Effector memory CD8-positive, alpha-beta T cell (primary cell): ENCODE measurements at places on chromosomes 4 and X.
A peak's percentile ranks its signal among the peaks of the same experiment; 100 is the strongest.

DNA sequence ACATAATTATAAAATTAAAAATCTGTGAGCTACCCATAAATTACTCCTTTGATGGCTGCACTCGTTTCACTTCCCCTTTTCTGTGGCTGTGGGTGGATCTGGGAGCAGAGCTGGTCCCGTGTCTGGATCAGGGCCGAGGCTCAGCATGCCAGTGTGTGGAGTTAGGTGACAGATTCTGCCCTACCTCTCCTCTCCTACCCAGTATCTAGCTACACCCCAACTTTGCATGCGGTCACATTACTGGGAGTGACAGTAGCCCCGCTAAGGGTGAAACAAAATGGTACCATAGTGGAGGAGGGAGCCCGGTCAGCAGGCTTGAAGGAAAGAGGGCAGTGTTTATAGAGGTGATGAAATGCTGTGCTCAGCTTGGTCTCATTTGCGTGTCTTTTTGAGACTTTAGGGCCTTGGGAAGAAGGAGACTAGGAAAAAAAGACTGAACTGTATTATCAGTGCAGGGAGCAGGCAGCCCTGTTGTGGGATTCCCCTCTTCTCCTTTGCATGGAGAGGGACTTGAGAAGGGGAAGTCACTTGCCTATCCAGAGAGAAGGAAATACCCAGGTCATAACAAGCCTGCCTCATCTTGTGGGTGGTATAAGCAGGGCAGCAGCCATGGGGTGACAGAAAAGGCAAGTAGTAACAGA is 48.4 kb downstream of the ARHGAP10 start:
- no peaks in the 10 kb centered on the region for H3K27me3 ChIP-seq
- DNase-seq, result no peak
- peaks cover 31% of the 10 kb centered on the region for H3K4me1 ChIP-seq
- peak overlapping the region; percentile 22 for H3K27ac ChIP-seq

DNA sequence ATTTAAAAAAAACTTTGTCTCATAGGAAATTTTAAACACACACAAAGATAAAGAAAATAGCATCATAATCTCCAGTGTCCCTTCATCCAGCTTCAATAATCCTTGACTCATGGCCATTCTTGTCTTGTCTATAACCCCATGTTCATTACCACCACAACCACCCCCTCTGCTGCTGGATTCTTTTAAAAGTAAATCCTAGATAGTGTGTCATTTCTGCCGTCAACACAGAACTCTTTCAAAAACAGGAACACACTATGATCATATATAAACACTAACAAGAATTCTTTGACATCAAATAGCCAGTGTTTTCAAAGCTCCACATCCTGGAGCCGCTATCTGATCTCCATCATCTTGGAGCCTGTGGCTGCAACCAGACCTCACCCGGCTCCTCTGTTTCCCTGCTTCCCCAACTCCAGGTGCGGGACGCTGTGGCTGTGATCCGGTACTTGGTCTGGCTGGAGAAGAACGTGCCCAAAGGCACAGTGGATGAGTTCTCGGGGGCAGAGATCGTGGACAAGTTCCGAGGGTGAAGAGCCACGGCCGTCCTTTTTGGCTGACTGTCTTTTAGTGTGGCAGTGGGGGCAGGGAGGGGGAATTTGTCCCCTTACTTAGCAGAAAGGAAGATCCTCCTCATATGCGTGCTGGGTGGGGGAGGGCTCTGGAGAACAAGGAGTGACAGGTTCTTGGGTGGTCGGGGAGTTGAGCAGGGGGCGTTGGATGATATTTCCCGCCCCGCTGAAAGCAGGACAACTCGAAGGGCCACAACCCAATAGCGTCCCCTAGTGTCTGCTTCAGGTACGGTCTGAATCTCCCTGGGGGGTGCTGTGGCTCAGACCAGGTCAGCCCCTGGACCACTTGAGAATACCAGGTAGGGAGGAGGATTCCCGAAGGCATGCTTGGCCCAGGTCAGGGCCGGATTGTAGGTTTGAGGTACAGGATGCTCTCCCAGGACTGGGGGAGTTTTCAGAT is 15.6 kb downstream of the XPNPEP2 start:
- peak overlapping the region; percentile 52 for H3K4me3 ChIP-seq
- DNase-seq, result no peak
- H3K27ac ChIP-seq, result peak overlapping the region; percentile 82

GRCh38 chr4:112183252-112183651 is 38.0 kb downstream of the FAM241A start:
- DNase-seq, result no peak
- H3K27ac ChIP-seq, result no peak overlapping the region
- no peaks in the 10 kb centered on the region for H3K4me1 ChIP-seq
- H3K36me3 ChIP-seq, result peaks cover 3% of the 10 kb centered on the region
- no peaks in the 10 kb centered on the region for H3K27me3 ChIP-seq
- H3K4me3 ChIP-seq, result no peak overlapping the region

- H3K27ac ChIP-seq, result no peak overlapping the region
- no peaks in the 10 kb centered on the region for H3K4me1 ChIP-seq
- no peaks in the 10 kb centered on the region for H3K36me3 ChIP-seq
Measured at GRCh38 chr4:8732092-8732491, 139.5 kb downstream of the CPZ start.

- no peak for DNase-seq
- peaks cover 16% of the 10 kb centered on the region for H3K4me1 ChIP-seq
- no peak overlapping the region for H3K4me3 ChIP-seq
- no peak overlapping the region for H3K27ac ChIP-seq
- H3K27me3 ChIP-seq, result peaks cover 41% of the 10 kb centered on the region
Measured at GRCh38 chrX:25010784-25011588, 4.8 kb downstream of the ARX start.

- peak overlapping the region; percentile 92 for H3K27ac ChIP-seq
- peak overlapping the region; percentile 95 for H3K4me3 ChIP-seq
- H3K36me3 ChIP-seq, result peaks cover 38% of the 10 kb centered on the region
- no peaks in the 10 kb centered on the region for H3K27me3 ChIP-seq
- no peak for DNase-seq
Measured at GRCh38 chrX:46543441-46543840, 1.8 kb downstream of the ZNF674 start.

DNA sequence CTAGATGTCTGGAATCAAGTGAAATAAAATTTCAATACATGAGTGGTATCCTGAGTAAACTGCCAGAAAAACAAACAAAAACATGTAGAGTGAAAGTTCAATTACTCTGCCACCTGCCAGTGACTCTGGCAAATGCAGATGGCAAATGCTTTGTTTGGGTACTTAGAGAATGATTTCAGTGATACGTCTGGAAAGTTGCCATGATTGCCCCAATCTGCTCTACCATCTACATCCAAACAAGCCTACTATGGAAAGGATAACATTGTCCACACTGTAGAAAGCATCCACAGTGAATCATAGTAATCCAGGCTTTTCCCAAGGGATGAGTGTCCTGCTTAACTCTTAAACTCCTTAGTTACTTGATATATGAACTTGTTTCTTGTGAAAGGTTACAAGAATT is 3.4 kb downstream of the SPATA4 start:
- H3K36me3 ChIP-seq, result peaks cover 11% of the 10 kb centered on the region
- H3K27me3 ChIP-seq, result peaks cover 39% of the 10 kb centered on the region
- H3K27ac ChIP-seq, result no peak overlapping the region

DNA sequence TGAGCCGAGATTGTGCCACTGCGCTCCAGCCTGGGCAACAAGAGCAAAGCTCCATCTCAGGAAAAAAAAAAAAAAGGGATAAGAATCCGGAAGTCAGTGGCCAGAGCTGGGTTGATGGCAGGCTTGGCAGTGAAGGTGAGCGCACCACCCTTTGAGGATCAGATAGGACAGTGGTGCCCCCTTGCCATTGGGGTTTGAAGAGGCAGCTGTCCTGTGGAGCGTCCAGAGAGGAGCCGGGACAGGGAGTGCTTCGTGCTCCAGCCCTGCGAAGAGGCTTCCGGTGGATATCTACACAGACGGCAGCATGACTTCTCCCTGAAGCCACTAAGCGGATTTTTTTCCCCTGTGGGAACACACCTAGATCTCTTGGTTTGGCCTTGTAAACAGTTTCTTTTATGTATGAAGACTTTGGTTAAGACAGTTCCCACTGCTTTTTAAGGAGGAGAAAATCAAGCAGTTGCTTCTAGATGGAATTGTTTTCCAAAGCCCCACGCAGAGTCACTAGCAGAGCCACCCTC is 6.5 kb downstream of the TBC1D14 start:
- no peaks in the 10 kb centered on the region for H3K27me3 ChIP-seq
- peaks cover 53% of the 10 kb centered on the region for H3K4me1 ChIP-seq
- no peak for DNase-seq
- peak overlapping the region; percentile 71 for H3K4me3 ChIP-seq

- peaks cover 2% of the 10 kb centered on the region for H3K27me3 ChIP-seq
- no peaks in the 10 kb centered on the region for H3K36me3 ChIP-seq
- H3K4me3 ChIP-seq, result no peak overlapping the region
- H3K27ac ChIP-seq, result no peak overlapping the region
- H3K4me1 ChIP-seq, result no peaks in the 10 kb centered on the region
Measured at GRCh38 chr4:3470244-3471097, 7.4 kb downstream of the DOK7 start.

- H3K27me3 ChIP-seq, result no peaks in the 10 kb centered on the region
- no peaks in the 10 kb centered on the region for H3K36me3 ChIP-seq
- no peak overlapping the region for H3K4me3 ChIP-seq
- no peak overlapping the region for H3K27ac ChIP-seq
- no peaks in the 10 kb centered on the region for H3K4me1 ChIP-seq
Measured at GRCh38 chr4:78735697-78736096, 40.5 kb upstream of the BMP2K start.

- H3K4me3 ChIP-seq, result no peak overlapping the region
- peaks cover 8% of the 10 kb centered on the region for H3K4me1 ChIP-seq
Measured at GRCh38 chr4:77711469-77711868, 105.8 kb downstream of the CXCL13 start.

- no peaks in the 10 kb centered on the region for H3K4me1 ChIP-seq
- H3K36me3 ChIP-seq, result no peaks in the 10 kb centered on the region
- no peak for DNase-seq
- no peak overlapping the region for H3K27ac ChIP-seq
- H3K4me3 ChIP-seq, result no peak overlapping the region
Measured at GRCh38 chr4:114386637-114387233, 211.9 kb upstream of the UGT8 start.

DNA sequence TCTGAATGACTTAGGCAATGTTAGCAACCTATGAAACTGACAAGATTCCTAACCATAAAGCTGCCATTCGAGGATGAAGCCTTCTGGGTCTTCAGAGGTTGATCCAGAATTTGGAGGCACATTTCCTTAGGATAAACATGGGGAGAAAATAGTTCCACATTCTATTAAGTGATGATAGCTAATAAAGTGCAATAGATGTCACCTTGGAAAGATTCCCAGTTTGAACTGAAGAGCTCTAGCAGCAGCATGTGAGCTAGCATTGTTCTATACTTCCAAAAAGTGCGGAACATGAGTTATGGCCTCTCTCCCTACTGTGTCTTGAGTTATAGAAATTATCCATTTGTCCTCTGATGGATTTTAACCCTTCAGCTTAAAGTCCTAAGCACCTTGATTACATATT is 991.4 kb upstream of the SLIT2 start:
- H3K4me3 ChIP-seq, result no peak overlapping the region

- no peak for DNase-seq
- peaks cover 2% of the 10 kb centered on the region for H3K4me1 ChIP-seq
- H3K4me3 ChIP-seq, result no peak overlapping the region
- no peak overlapping the region for H3K27ac ChIP-seq
- no peaks in the 10 kb centered on the region for H3K27me3 ChIP-seq
Measured at GRCh38 chr4:22414833-22415232, 101.0 kb downstream of the ADGRA3 start.

DNA sequence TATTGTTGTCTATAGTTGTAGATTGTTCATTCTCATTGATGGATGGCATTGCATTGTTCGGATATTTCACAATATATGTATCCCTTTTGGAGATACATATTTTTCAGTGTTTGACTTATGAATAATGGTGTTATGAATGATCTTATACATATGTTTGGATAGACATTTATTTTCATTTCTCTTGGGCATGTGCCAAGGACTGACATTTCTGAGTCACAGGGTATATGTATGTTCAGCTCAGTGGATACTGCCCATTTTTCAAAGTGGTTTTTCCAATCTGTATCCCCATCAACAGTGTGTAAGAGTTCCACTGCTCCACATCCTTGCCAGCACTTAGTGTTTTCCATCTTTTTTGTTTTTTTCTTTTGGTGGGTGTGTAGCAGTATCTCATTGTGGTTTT is 45.0 kb upstream of the RAB40AL start:
- no peaks in the 10 kb centered on the region for H3K27me3 ChIP-seq
- H3K27ac ChIP-seq, result peak overlapping the region; percentile 35
- DNase-seq, result no peak

DNA sequence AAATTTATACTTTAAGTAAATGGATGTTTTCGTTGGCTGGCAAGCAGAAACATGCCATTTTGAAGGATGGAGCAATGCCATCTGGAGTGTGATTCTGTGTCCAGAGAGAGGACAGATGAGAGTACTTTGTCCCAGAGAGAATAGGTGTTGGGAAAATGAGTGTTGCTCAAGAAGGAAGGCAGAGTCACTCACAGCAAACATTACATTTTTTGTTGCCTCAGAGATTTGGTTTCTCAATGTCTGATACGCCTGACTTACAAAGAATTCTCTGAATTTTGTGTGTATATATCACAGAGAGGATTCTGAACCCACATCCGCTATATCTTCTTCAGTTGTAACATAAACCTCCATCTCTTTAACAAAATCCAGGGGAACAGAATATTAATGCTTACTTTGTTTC is 102.8 kb upstream of the PCDH18 start:
- H3K4me1 ChIP-seq, result no peaks in the 10 kb centered on the region
- no peaks in the 10 kb centered on the region for H3K27me3 ChIP-seq
- H3K4me3 ChIP-seq, result no peak overlapping the region
- no peak overlapping the region for H3K27ac ChIP-seq
- no peaks in the 10 kb centered on the region for H3K36me3 ChIP-seq

GRCh38 chrX:80432441-80432840 is 12.2 kb downstream of the TENT5D start:
- no peak overlapping the region for H3K27ac ChIP-seq
- DNase-seq, result no peak
- H3K4me1 ChIP-seq, result no peaks in the 10 kb centered on the region
- no peaks in the 10 kb centered on the region for H3K27me3 ChIP-seq
- no peak overlapping the region for H3K4me3 ChIP-seq

- H3K4me1 ChIP-seq, result no peaks in the 10 kb centered on the region
- H3K36me3 ChIP-seq, result no peaks in the 10 kb centered on the region
- no peak for DNase-seq
- H3K27me3 ChIP-seq, result no peaks in the 10 kb centered on the region
- H3K4me3 ChIP-seq, result no peak overlapping the region
Measured at GRCh38 chr4:85836588-85837438, 361.9 kb downstream of the ARHGAP24 start.
